ENCODE measurements at places on chromosomes 16 and 17. TPM values are rescaled to one million over a fixed set of nuclear protein-coding genes. Genes with fewer than 3 reads are reported as not detected.

- DNase-seq = peak; percentile 48
Observed at GRCh38 chr17:68972119-68972704, 17.0 kb upstream of the ABCA8 start.

GRCh38 chr16:72639494-72639893 lies 408.4 kb downstream of the ZFHX3 start:
- no peak for DNase-seq

- no peak for DNase-seq
Observed at GRCh38 chr17:74123866-74124444, 79.5 kb upstream of the RPL38 start.

DNA sequence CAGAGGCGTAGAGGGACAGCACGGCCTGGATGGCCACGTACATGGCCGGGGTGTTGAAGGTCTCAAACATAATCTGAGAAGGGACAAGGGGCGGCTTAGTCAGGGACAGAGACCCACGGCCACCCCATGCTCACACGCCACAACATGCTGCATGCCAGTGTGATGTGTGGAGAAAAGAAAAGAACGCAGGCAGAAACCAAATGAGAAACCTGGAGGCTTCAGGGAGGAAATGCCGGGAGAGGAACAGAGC lies 1.1 kb downstream of the ACTG1 start:
- DNase-seq = no peak

- DNase-seq = no peak
Observed at GRCh38 chr16:17508303-17508702, 37.5 kb upstream of the XYLT1 start.

GRCh38 chr17:40243761-40244160 lies 24.7 kb downstream of the WIPF2 start:
- no peak for DNase-seq

DNA sequence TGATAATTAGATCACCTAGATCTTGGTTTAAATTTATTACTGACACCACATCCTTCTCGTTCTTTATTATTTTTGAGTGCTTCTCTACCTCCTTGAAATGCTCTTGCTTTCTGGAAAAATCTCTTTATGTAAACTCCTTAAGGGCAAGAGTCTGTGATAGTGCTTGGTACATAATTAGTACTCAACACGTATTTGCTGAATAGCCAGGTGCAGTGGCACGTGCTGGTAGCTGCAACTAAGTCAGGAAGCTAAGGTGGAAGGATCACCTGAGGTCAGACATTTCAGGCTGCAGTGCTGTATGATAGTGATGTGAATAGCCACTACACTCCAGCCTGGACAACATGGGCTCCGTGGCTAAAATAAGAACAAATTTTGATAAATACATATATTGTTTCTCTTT lies 63.0 kb downstream of the PPM1E start:
- no peak for DNase-seq

GRCh38 chr17:78172249-78173051 lies 4.1 kb downstream of the SYNGR2 start:
- DNase-seq = no peak

HS3ST6 gene
- not detected for total RNA-seq

DCTPP1 gene
- total RNA-seq = 29.1 TPM

PABPN1L gene
- total RNA-seq = not detected

All from MCF 10A (cell line).